Skeletal muscle cell (primary cell): ENCODE measurements at places on chromosomes 5 and 9.

- DNase-seq: no peak
Observed at GRCh38 chr9:91898451-91899218, 51.4 kb downstream of the ROR2 start.

DNA sequence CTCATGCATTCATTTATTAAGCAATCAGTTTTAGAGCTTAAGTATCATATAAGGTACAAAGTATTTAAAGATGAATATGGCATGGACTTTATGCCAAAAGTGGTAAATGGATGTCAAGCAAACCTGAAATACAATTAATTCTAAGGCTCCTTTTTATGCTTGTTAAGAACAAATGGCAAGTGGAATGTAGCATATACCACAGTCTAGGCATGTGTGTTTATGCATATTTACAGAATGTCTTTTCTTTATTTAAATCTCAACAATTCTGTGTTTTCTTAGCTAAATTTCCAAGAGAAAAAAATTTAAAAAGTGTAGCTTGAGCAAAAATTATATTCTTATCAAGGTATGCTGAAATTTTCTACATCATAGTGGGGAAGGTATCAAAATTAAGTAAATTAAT lies 39.8 kb downstream of the MPDZ start:
- no peak for DNase-seq

DNA sequence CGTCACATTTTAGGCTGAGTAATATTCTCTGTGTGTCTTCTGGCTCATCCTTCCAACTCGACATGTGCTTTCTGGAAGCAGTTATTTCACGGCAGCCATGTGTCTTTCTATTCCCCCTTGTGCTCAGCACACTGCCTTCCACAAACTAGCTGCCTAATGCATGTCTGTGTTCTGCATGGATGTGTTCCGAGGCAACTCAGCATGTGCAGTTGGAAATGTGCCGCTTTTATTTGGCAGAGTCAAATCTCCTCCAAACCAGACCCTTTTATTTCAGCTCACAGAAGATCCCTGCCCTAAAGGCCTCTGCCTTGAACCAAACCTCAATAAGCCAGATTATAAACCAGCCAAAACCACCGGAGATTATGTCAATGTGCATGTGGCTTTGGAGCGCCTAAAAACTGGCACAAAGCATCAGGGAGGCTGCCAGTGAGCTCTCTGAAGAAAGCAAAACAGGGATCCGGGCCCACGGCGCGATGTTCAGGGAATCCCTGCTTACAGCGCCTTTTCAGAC lies 360.2 kb downstream of the DEPDC1B start:
- no peak for DNase-seq

- no peak for DNase-seq
Observed at GRCh38 chr5:56161439-56161823, 71.7 kb downstream of the ANKRD55 start.

DNA sequence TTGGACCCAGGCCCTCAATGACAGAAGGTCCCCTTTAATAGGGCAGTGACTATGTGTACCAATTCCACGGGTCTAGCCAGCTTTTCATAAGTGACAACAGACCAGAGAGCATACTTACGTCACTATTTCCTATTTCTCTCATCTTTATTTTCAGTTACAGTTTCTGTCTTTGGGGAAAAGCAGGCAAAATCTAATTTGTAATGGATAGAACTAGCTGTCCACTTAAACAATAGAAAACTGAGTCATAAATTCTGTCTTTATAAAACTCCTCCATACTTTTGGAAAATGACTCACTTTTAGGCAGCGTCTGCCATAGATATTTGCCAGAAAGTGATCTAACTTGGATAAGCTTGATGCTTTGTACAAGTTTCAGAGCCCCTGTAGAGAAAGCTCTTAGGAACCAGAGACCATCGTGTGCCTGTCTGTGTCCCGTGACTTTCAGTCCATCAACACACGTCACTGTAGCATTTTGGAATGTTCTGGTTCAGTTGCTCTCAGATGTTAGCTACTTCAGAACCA lies 101.9 kb downstream of the F2RL2 start:
- DNase-seq: peak; percentile 36
